ENCODE measurements at places on chromosomes 1 and 21.

GRCh38 chr1:214002472-214002871 lies 14.7 kb downstream of the PROX1 start:
- no peak for DNase-seq

GRCh38 chr1:16418823-16419425 lies 18.3 kb downstream of the SPATA21 start:
- DNase-seq: no peak

GRCh38 chr21:37348664-37349063 lies 17.9 kb upstream of the DYRK1A start:
- DNase-seq: no peak

- no peak for DNase-seq
Observed at GRCh38 chr1:115506518-115506917, 135.3 kb upstream of the VANGL1 start.

DNA sequence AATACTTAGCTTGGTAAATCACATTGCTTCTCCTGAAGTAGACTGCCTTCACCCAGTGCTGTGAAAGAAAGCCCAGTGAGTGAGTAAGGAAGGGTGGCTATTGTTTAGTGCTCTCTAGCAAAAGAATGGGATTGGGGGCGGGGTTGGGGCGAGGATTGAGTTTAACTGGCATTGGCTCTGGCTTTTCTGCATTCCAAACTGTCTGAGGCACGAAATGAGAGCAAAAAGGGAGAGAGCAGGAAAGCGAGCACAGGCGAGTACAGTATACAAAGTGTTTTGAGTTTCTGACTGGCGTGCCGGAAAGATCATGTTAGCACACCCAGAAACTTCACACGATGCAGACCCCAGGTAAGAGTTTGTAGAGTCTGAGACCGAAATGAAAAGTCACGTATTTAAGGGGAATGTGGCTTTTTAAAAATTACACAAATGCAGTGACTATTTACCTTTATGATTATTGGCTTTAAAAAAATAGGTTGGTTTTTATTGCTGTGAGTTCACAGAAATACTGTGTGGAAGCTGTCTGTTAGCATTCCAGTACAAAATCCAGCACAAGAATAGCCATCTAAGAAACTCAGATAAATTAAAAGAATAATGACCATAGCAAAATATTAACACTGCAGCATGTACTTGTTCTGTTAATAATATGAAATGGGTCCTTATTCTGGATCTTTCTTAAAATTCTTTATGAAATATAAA lies 155.4 kb downstream of the CLEC20A start:
- no peak for DNase-seq

DNA sequence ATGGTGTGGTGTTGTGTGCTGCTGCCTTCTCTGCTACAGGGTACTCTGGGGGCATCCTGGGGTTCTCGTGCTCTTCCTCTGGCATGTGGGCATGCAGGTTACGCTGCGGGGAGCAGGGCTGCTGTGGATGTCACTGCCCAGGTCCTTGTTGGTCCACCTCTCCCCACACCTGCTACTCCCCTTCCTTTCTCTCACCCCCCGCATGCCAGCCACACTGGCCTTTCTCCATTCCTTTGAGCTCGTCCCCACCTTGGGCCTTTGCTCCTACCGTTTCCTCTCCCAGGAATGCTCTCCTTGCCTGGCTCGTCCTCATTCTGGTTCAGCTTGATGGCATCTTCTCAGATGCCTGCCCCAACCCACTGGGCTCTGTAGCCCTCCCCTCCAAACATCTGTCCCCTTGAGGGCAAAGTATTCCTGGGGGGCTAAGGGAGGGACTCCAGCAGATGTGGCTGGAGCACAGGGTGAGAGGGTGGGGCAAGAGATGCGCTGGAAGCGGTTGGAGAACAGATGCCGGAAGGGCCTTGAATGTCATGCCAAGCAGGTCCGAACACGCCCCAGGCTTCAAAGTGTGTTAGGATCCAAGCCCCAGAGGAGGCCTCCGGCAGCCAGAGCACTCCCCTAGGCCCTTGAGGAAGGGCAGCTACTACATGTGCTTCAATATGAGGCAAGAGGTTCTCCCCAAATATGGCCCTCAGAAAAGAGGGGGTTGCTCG lies 23.4 kb downstream of the DMRTB1 start:
- no peak for DNase-seq

- no peak for DNase-seq
Observed at GRCh38 chr1:44827197-44828002, 15.7 kb downstream of the PTCH2 start.

DNA sequence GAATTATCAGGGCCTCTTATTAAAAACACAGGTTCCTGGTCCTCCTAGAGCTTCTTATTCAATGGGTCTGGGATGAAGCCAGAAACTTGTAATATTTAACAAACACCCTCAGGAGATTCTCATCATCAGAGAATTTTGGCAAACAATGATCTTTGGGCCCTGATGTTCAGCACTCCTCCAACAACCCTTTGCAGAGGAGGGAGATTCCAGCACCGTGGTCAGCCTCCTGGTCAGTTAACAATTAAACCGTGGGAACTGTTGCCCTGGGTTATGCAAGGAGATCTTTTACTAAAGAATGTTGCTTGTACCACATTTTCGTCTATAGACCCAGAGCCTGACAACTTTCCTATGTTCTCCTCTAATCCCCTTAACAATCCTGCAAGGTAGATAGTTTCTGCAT lies 294.4 kb downstream of the PLPP3 start:
- DNase-seq: no peak

DNA sequence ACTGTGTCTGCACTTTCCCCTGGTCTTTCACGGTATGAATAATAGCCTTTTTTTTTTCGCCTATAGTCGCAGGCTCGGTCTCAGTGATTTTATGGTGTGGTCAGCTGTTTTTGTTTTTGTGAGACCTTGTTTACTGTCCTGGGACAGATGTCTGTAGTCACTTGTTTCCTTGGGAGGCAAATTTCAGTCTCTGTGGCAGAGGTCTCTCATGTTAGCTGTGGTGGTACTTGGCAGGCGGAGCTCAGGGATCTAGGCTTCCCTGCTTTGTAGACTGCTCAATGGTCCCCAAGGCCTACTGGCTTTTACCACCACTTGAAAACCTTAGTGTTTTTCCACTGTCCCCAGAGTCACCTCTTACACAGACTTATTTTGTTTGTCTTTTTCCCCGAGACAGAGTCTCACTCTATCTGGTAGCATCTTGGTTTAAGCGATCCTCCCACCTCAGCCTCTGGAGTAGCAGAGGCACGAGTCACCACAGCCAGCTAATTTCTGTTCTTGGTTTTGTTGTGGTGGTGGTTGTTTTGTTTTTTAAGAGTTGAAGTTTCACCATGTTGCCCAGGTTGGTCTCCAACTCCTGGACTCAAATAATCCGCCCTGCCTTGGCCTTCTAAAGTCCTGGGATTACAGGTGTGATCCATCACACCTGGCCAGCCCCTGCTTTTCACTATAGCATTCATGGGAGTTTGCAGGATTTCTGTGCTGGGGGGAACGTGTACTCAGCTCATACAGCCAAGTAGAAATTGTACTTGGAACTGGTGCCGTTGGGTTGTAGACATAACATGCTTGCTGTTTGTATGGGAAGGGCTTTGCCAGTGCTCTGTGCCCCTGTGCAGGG lies 10.3 kb downstream of the RNU1-2 start:
- no peak for DNase-seq

- DNase-seq: no peak
Observed at GRCh38 chr1:34378968-34379856, 202.5 kb downstream of the C1orf94 start.

GRCh38 chr1:170669586-170670530 lies 5.9 kb downstream of the PRRX1 start:
- no peak for DNase-seq

DNA sequence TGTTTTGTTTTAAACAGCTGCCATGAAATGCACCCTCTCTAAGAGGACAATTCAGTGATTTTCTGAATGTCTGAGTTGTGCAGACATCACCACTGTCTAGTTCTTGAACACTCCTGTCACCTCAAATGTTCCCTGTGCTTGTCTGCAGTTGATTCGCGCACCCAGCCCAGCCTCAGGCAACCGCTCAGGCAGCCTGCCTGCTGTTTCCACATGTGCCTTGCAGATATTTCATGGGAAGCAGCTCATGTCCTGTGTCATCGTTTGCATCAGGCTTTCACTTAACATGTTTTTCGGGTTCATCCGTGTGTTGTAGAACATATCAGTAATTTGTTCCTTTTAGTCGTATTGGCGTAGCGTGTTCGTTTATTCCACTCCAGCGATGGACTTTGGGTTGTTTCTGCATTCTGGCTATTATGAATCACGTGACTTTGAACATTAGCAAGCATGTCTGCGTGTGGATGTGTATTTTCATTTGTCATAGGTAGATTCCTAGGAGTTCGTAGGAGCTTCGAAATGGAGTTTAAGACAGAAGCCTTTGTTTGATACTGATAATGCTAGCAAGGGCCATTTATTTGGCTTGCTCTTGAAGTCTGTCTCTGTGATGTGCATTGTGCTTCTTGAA lies 12.1 kb downstream of the ADARB1 start:
- no peak for DNase-seq

DNA sequence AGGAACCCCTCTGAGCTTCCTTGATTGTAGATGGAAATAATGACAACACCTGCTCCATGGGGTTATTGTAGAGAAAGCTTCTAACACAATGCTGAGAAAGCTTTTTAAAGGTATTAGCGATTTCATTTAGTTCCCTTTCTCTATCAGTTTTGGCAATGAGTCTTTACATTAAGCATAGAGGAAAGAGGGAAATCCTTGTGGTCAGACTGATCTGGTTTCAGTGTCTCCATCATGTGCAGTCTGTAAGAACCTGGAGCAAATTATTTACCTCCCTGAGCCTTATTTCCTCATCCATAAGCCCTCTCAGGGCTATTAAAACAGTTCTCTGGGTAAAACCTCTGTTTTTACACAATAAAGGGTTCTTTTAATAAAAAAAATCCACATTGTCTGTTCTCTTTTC lies 87.5 kb downstream of the FGGY start:
- no peak for DNase-seq

GRCh38 chr1:193181536-193181935 lies 4.9 kb downstream of the B3GALT2 start:
- no peak for DNase-seq

DNA sequence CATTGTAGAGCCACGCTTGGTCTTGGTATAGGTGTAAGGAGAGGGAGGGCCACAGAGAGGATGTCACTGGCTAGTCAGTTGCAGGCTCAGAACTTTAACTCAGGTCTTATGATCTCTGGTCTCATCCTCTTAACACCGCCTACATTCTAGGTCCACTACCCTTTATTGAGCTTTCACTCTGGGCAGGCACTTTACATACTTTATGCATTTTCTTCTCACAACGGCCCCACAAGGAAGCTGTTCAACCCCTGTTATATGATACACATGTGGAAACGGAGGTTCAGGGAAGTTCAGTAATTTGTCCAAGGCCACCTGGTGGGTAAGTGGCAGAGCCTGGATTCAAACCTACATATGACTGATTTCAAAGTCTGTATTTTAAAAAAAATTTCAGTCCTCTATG lies 25.3 kb upstream of the RCAN3 start:
- no peak for DNase-seq

Data from stimulated activated CD4-positive, alpha-beta T cell treated with anti-CD3 and anti-CD28 coated beads, Interleukin-1b, Interleukin-23, amount 100 ng/mL, for 24 hours (primary cell).